ENCODE measurements at places on chromosomes 7 and 10.
A peak's percentile ranks its signal among the peaks of the same experiment; 100 is the strongest.

DNA sequence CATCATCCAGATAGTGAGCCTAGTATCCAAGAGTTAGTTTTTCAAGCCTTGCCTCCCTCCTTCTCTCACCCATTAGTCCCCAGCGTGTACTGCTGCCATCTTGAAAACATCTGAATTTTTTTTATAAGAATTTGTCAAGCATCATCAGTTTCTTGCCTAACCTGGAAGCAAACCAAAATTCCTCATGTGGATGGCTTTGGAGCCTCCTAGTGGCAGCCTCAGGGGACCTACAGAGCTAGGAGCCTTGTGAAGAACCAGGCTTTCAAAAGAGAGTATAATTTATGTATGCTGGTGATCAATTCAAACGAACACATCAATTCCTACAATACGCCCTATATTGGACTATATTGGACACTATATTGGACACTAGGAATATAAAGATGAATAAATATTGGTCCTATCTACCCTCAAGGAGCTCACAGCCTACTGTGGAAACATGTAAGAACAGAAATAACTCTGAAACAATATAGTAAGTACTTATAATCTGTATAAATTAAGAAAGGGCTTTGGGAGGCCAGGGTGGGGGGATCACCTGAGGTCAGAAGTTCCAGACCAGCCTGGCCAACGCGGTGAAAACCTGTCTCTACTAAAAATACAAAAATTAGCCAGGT lies 63.4 kb downstream of the HPSE2 start:
- DNase-seq: peak; percentile 4

GRCh38 chr10:12445701-12446334 lies 96.5 kb downstream of the CAMK1D start:
- no peak for DNase-seq

GRCh38 chr10:3136763-3137611 lies 35.6 kb downstream of the PITRM1 start:
- DNase-seq: no peak

DNA sequence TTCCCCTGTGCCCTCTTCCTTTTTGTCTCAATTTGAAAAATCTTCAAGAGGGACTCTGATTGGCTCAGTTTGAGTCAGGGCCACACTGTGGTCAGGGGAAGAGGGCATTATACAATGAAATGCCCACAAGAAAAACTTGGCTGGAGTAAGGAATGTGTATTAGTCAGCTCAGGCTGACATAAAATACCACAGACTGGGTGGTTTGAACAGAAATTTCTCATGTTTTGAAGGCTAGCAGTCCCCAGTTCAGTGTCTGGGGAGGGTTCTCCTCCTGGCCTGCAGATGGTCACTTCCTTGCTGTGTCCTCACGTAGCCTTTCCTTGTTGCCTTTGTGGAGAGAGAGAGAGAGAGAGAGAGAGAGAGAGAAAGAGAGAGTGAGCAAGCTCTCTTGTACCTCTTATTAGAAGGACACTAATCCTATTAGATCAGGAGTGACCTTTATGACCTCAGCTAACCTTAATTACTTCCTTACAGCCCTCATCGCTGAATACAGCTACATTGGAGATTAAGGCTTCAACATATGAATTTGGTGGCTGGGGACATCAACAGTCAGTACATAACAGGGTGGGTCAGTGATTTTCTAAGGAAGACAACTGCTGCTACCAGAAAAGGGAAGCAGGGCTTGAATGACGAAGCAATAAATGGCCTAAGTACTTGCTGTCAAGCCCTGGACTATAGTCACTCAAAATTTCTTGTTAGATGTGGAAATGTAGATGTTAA lies 25.8 kb upstream of the FAM13C start:
- no peak for DNase-seq

DNA sequence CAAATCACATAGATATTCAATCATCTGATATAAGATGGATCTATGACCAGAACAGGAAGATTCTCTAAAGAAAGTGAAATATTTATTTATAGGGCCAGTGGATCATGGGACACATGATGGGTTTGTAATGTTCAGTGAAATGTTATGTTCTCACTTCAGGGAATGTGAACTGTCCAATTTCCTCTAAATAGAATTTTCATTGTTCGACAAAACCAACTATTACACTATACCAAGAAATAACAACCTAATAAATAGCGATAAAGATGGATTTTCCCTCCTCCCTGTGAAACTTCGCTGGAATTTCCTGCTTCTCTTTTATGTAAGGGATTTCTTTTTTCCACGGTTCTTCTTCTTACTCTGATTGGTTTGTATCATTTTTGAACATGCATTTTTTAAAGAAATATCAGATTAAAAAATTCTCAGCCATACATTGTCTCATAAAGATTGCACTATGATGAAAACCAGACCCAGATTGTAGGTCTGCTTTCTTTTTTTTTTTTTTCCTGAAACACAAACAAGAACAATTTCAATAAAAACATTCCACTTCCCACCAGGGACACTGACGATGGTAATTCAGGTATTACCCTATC lies 139.8 kb upstream of the ZEB1 start:
- no peak for DNase-seq

DNA sequence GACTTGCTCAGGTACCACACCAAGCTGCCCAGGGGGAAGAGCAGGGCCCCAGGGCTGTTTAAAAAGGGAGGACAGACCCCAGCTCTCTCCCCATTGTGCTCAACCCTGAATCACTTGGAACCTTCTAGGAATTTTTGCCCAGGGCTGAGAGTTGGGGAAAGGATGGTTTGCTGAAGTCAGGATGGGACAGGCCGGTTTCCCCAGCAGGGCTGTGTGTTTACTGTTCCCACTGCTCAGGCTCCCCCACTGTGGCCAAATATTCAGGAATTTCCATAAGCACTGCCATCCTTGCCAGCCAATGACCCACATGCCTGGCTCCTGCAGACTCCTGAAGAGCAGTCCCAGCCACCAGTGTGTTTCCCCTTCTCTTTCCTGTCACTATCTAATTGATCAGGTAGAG lies 120.7 kb downstream of the WDFY4 start:
- DNase-seq: no peak

- DNase-seq: peak; percentile 8
Observed at GRCh38 chr10:115093776-115094408, 727 bp downstream of the ATRNL1 start.

- DNase-seq: peak; percentile 39
Observed at GRCh38 chr10:33005322-33006301, 47.6 kb upstream of the ITGB1 start.

- no peak for DNase-seq
Observed at GRCh38 chr7:8360564-8361153, 72.8 kb upstream of the NXPH1 start.

GRCh38 chr7:50791363-50791937 lies 8.8 kb upstream of the GRB10 start:
- DNase-seq: no peak

- DNase-seq: peak; percentile 27
Observed at GRCh38 chr10:63699785-63700613, 178.8 kb downstream of the REEP3 start.

- DNase-seq: no peak
Observed at GRCh38 chr10:95873139-95873538, 34.6 kb upstream of the CC2D2B start.

GRCh38 chr7:44386139-44386913 lies 60.9 kb upstream of the CAMK2B start:
- DNase-seq: no peak

All from activated CD4-positive, alpha-beta T cell treated with anti-CD3 and anti-CD28 coated beads, Interleukin-2, amount 50 U/mL, for 48 hours (primary cell).